Activated CD4-positive, alpha-beta memory T cell treated with anti-CD3 and anti-CD28 coated beads for 36 hours (primary cell): ENCODE measurements at places on chromosomes 4 and X. TPM values are rescaled to one million over a fixed set of nuclear protein-coding genes. Genes with fewer than 3 reads are reported as not detected.

DMRTC1B gene
- not detected for total RNA-seq

METTL14 gene
- total RNA-seq = 48.3 TPM

SORCS2 gene
- 0.07 TPM for total RNA-seq

NUP62CL gene
- 2.8 TPM for total RNA-seq

CTAG1A gene
- total RNA-seq = not detected

NEIL3 gene
- 18.2 TPM for total RNA-seq

- no peak overlapping the region for H3K4me3 ChIP-seq
- no peaks in the 10 kb centered on the region for H3K4me1 ChIP-seq
- H3K27me3 ChIP-seq = peaks cover 4% of the 10 kb centered on the region
Observed at GRCh38 chrX:108299704-108300103, 138.5 kb downstream of the COL4A6 start.

DNA sequence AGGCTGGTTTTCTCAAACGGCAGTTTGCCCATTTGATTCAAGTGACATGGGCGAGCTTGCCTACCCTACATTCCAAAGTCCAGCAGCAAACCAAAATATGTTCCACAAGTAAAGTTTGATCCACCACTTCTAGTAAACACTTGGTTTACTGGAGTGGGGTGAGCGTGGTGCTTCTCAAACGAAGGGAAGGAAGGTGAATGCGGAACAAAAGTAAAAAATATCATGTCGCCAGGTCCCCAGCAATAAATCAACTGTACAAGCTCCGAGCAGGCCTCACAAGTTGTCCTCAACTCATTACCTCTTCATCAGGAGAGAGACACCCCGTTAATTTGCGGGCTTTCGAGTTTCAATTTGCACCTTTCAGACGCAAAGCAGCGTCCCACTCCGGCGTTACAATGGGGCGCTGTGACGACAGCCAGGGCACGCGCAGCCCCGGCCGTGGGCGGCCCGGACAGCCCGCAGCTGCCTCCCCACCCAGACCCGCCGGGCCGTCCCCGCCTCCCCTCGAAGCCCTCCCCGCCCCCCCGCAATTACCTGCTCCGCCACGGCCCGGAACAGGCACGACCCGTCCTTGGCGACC is 1.0 kb downstream of the OTUD4 start:
- DNase-seq = peak; percentile 86
- H3K4me1 ChIP-seq = peaks cover 36% of the 10 kb centered on the region
- no peaks in the 10 kb centered on the region for H3K27me3 ChIP-seq

DNA sequence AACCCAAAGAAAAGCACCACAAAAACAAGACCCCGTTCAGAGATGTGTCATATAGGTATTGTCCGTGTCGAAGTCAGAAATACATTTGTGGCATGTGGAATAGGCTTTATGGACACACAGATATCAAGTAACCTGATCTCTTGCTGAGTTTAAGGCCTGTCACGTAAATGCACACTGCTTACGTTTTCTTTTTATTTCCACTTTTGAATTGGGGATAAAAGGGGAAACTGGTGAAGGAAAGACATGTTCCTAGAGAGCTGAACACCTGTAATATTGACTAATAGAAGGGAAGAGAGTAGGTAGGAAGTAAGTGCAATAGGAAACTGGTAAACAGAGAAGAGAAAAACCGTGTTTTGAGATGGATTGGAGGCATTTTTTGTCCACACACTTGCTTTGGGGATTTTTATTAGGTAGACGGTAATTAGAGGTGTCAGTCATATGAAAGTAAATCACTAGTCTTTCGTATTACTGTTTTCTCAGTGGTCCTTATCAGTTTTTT is 24.9 kb downstream of the TMEM131L start:
- H3K36me3 ChIP-seq = peaks cover 8% of the 10 kb centered on the region
- no peak for DNase-seq
- no peaks in the 10 kb centered on the region for H3K27me3 ChIP-seq
- peak overlapping the region; percentile 67 for H3K27ac ChIP-seq

DNA sequence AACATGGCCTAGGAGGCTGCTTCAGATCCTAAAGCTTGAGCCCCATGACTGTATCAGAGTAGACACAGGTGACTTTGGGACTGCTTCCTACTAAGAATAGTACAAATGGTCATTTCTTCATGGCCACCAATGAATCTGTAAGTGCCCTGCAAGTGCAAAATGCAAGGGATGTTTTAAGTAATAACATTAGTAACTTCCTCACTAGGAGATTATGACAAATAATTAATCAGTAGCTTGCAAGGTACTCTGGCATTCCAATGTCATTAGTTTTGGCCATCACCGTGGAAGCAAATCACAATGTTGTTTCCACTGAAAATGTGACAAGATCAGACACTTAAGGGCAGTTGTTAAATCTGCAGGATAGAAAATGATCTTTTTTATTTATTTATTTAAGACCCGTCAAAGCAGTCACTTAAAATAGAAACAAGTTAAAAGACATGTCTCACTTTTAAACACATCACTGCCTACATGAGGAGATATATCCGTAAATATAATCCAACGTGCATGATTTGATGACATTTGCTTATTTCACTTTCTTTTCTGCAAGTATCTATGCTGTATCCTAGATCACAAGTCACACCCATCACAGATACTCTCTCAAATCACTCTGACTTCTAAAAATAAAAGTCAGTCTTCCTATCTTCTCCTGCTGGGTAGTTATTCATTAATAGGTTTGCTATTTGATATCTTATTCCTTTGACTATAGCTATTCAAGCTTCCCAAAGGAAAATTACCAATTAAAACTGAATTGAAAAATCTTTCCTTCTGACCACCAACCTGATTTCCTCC is 400.6 kb downstream of the IL15 start:
- H3K36me3 ChIP-seq = peaks cover 15% of the 10 kb centered on the region
- no peak for DNase-seq
- H3K27ac ChIP-seq = no peak overlapping the region
- no peak overlapping the region for H3K4me3 ChIP-seq
- H3K27me3 ChIP-seq = no peaks in the 10 kb centered on the region

DNA sequence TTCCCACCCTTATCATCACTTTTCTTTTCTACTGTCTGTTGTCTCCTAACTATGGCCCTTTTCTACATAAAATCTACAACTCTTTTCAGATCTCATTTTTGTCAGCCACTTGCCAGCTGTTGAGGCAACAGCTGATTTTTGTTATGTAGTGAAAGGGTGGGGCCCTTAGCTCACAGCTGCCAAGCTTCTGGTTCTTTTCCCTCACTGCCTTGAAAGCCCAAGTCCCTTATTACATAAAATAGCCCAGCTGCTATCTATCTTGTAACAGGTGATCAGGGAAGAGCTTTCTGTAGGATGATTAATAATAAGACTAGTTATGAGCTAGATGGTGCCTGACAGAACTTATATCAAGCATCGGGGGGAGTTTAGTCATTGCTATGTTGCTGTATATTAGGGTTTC is 45.9 kb downstream of the ADGRL3 start:
- no peaks in the 10 kb centered on the region for H3K36me3 ChIP-seq
- H3K27me3 ChIP-seq = no peaks in the 10 kb centered on the region
- no peak for DNase-seq

- DNase-seq = no peak
- H3K36me3 ChIP-seq = no peaks in the 10 kb centered on the region
- H3K4me3 ChIP-seq = no peak overlapping the region
Observed at GRCh38 chrX:18394477-18394876, 30.9 kb upstream of the CDKL5 start.

- no peak for DNase-seq
- no peaks in the 10 kb centered on the region for H3K36me3 ChIP-seq
- H3K27ac ChIP-seq = no peak overlapping the region
- no peaks in the 10 kb centered on the region for H3K4me1 ChIP-seq
- no peaks in the 10 kb centered on the region for H3K27me3 ChIP-seq
Observed at GRCh38 chrX:110394651-110395050, 36.0 kb downstream of the RTL9 start.
